Islet precursor cell (in vitro differentiated cells): ENCODE measurements at places on chromosomes 13 and 19.

- peak; percentile 81 for DNase-seq
These were observed 10.2 kb upstream of the CARM1 start for GRCh38 chr19:10861103-10861651.

DNA sequence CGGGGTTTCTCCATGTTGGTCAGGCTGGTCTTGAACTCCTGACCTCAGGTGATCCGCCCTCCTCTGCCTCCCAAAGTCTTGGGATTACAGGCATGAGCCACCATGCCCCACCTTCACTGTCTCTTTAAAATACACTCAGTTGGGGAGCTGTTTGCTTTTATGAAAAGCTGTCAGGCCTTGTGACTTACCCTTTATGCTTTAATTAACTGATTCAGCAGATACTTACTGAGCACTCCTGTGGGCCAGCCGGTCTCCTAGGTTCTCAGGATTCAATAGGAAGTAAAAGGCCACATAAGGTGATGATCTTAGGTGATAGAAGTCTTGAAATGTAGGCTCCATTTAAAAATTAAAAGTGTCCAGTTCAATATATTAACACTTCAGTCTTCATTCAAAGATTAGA is 7.5 kb downstream of the UBAC2 start:
- DNase-seq = no peak

GRCh38 chr19:35090506-35091214 is 25.0 kb upstream of the FXYD3 start:
- peak; percentile 70 for DNase-seq

- DNase-seq = peak; percentile 69
These were observed 48.6 kb upstream of the PCDH8 start for GRCh38 chr13:52896827-52897659.

DNA sequence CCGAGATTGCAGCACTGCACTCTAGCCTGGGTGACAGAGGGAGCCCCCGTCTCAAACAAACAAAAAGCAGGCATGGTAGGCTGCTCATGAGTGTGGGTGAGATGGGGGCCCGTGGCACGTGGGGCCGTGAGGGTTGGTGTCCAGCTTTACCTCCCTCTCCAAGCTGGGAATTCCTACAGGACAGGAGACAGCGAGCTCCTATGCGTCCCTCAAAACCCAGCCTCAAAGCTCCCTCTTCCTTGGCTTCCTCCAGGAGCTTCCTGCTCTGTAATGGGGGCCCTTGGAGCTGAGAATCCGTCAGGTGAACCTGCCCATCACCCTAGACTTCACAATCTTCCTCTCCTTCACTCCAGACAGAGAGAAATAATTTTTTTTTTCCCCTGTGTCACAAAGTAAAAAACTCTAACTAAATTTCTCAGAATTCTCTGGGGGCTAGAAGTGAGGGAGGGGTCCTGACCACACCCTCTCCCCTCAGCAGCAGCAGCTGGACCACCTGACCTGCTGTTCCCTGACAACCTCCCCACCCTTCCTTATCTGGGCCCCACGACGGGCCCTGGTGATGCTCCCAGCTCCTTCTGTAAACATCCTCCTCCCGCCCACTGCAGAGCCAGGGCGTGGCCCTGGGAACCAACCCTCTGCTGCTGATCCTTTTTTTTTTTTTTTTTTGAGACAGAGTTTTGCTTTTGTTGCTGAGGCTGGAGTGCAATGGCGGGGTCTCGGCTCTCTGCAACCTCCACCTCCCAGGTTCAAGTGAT is 22.1 kb upstream of the WDR18 start:
- DNase-seq = no peak

DNA sequence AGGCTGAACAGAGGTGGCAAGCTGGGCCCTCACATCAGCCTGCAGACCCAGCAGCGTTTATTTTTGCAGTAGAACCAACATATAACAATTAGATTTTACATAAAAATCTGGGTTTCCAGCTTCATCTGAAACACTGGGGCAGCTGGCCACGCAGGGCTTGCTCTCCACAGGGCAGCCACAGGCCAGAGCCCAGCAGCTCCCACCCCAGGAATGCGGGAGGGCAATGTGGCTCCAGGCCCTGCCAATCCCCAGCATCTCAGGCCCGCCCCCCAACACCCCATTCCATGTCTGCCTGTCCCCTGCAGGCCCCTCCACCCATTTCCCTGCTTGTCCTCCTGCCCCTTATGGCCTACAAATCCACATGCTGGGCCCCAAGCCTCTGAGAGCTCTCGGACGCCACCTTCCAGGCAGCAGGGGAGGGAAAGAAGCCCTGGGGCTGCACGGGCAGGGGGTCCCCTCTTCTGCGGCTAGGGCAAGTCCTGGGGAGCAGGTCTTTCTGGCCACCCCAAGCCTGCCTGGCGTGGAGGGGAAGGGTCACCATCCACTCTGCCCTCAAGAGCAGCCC is 15.0 kb upstream of the VSTM2B start:
- no peak for DNase-seq
